ENCODE measurements at places on chromosomes 1 and 21. TPM values are rescaled to one million over a fixed set of nuclear protein-coding genes. Genes with fewer than 3 reads are reported as not detected.

Gene HUNK
- total RNA-seq: 4.5 TPM

Gene FAM177B
- total RNA-seq: 0.44 TPM

Gene THAP3
- total RNA-seq: 11.7 TPM

Gene OLFML2B
- total RNA-seq: 3.4 TPM

Gene PGLYRP3
- total RNA-seq: not detected

Gene MROH7
- total RNA-seq: 25.2 TPM

Gene TGFB2
- total RNA-seq: 17.4 TPM

Gene FCRL6
- total RNA-seq: 0.49 TPM

Gene OR14K1
- not detected for total RNA-seq

Measured in ureter (tissue), 1 donor.